ENCODE measurements at places on chromosomes 6 and 20. TPM values are rescaled to one million over a fixed set of nuclear protein-coding genes. Genes with fewer than 3 reads are reported as not detected.
A peak's percentile ranks its signal among the peaks of the same experiment; 100 is the strongest.

Gene FKBP5
- polyA plus RNA-seq, result 101 TPM

DNA sequence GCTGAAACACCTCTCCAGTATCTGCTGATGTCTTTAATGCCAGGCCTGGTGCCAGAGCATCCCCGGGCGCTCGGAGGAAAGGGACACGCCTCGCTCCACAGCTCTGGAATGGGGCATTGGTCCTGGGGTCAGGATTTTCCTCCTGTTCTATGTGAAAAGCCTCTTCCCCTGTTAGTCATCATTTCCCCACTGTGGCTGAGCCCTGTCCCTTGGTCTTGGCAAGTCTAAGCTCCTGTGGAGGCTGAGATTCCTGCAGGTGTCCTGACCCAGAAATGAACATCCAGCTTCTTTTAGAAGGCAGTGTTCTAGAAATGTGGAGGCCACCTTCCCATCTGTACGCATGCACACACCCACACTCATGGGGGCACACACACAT, 19.4 kb downstream of the SYNDIG1 start:
- DNase-seq, result no peak

- DNase-seq, result no peak
Observed at GRCh38 chr6:53513519-53513966, 31.4 kb downstream of the GCLC start.

DNA sequence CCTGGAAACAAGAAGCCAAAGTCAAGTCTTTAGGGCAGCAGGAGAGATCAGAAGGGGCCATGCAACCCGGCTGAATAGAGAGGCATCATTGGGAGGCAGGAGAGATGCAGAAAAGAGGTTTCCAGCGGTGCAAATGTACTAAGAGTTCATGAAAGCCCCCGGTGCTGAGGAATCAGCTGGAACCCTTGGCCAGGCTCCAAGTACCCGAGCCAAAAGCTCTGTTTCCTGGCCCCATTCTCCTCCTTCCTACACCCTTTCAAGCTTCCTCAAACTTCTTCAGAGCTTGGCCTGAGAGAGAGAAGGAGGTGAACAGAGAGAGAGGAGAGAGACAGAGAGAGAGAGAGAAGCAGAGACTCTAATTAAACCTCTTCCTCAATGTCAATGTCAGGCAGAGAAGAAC, 433.5 kb downstream of the PRKN start:
- no peak for DNase-seq

Gene SNAP25
- polyA plus RNA-seq, result not detected

DNA sequence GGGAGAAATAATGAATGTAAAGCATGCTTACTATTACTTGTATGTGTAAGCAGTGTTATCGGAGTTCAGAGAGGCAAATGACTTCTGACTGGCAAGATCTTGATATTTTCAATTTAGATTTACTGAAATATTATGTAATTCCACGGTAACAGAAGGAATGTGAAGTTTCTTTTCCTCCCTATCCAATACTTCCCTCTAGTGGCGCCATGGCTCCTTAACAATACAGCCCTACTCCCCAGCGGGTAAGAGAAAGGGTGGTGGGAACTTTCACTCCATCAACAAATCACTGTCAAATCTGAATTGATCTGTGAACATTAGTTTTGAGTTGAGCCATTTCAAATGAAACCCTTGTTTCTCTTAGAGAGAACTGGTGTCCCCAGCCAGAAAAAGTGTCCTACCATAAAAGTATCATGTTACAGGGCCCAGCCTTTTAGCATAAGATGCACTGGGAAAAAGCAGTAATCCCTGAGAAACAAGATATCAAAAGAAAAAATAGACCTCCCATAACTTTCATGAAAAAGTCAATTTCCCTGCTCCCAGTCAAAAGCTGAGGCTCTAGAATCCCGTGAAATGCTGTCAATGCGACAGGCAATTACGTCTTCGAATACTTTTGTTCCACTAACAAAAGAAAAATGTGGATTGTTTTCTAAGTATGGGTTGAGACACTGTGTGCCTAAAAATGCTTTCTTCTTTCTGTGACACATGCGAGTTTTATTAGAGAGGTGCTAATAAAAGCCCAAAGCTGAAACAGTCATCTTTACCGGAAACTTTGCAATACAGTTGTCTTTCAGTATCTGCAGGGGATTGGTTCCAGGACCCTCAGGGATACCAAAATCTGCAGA, 12.9 kb downstream of the COX7A2 start:
- DNase-seq, result no peak

Gene ENPP5
- 1.7 TPM for polyA plus RNA-seq

Gene LST1
- 8.4 TPM for polyA plus RNA-seq

GRCh38 chr20:43941476-43942200, 27.0 kb downstream of the TOX2 start:
- DNase-seq, result no peak

- DNase-seq, result no peak
Observed at GRCh38 chr6:17712576-17712975, 5.9 kb upstream of the NUP153 start.

Gene ATXN1
- polyA plus RNA-seq, result 1.5 TPM

Gene SLC4A11
- polyA plus RNA-seq, result not detected

- no peak for DNase-seq
Observed at GRCh38 chr6:24332317-24332716, 25.5 kb downstream of the DCDC2 start.

- no peak for DNase-seq
Observed at GRCh38 chr6:169008641-169009257, 244.9 kb downstream of the THBS2 start.

Gene UCKL1
- 33.0 TPM for polyA plus RNA-seq

- DNase-seq, result peak; percentile 60
Observed at GRCh38 chr6:7050872-7051779, 56.6 kb upstream of the RREB1 start.

- DNase-seq, result no peak
Observed at GRCh38 chr20:24442909-24443308, 26.5 kb upstream of the SYNDIG1 start.

DNA sequence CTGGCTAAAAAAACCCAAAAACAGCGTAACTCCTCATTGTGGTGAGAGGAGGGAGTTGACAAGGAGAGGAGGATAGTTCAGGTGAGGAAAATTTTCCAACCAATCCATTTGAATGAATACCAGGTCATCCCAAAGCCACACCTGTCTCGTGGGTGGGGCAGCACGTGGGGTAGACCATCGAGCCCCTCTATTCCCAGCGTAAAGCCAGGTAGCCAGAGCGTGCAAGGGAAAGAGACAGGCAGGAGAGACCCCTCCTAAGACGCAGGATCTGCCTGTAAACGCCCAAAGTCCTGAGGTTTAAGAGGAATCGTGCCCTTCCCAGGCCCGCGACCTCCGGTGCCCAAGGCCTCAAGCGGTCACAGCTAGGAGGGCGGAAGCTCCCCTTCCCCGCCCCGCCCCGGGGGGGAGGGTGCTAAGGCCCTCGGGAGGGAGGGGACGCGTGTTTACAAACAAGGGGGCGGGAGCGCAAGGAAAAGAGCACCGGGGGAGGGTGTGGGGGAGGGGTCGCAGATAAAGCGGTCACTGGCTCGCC, 712 bp downstream of the RXRB start:
- DNase-seq, result no peak

- no peak for DNase-seq
Observed at GRCh38 chr6:163402616-163403015, 11.9 kb upstream of the QKI start.

Gene SNRPB2
- polyA plus RNA-seq, result 74.0 TPM

DNA sequence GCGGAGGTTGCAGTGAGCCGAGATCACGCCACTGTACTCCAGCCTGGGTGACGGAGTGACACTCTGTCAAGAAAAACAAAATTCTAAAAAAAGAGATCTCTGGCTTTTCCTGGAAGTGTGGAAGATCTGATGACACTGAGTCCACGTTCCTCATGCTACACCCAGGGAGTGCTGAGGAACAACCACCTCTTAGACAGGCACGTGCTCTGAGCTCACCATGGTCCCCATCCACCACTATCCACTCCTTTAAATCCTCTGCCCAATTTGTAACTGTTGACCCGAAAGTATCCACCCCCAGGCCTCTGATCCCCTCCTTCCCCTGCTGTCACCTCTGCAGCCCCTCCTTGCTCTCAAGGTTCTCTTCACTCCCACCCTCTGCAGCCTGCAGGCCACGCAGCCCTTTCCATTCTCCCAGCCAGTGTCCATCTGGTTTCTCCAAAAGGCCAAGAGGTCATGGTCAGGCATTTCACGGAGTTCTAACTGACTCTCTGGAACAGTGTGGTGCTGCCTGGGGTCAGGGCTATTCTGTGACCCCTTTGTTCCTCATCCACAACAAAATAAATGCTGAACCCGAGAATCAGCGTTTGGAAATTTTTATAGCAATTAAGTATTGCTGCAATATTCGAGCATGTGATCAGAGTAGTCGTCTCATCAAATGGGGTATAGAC, 88.8 kb downstream of the ATP9A start:
- DNase-seq, result no peak

Gene DNAH8
- not detected for polyA plus RNA-seq
